ENCODE measurements at places on chromosomes 3 and 15.

- no peak for DNase-seq
These were observed 95.0 kb upstream of the HACD2 start for GRCh38 chr3:123679712-123680386.

- DNase-seq = no peak
These were observed 500.6 kb upstream of the PROK2 start for GRCh38 chr3:72285502-72285901.

DNA sequence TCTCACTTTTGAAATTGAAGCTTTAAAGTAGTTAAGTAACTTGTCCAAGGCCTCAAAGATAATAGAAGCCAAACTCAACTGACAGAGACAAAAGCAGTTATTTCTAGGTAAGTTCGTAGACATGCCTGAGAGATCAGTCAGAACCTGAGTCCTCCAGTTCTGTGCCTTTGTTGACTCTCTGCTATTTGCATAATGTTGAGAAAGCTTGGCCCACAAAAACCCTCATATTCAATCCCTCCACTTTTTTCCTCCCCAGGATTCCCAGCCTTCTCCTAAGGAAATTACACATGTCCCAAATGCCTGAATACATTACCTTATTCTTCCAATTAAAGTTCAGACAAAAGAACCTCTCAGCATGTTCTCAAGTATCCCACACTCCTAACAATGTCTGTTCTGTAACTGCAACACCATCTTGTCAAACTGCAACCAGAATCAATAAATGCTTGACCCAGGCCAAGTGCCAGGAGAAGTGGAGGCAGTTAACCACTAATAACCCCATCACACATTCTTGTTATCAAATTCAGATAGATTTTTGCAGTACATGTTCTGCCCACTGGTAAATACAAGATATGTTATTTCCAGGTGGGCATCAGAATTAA, 217.8 kb downstream of the LRRC3B start:
- no peak for DNase-seq

GRCh38 chr3:189292667-189293484, 121.1 kb downstream of the TPRG1 start:
- no peak for DNase-seq

- DNase-seq = no peak
These were observed 22.0 kb downstream of the STARD5 start for GRCh38 chr15:81301815-81302399.

GRCh38 chr3:38829404-38829803, 13.4 kb upstream of the SCN10A start:
- no peak for DNase-seq

DNA sequence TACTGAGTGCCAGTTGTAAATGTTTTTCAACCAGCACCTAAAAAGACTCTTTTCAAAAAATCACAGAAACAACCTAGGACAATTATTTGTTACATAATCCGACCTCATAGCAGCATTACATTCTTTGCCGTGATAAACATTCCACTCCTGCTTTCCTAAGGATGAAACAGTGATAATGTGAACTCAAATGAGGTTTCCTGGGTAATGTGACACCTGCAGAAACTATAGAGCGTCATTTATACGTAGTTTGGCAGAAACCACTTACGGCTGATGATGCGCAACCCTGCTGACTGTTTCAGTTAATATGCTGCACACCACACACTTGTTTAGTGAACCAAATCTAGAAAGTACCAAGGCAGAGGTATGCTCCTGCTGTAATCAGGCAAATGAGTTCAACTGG, 55.8 kb downstream of the SEMA6D start:
- DNase-seq = no peak

DNA sequence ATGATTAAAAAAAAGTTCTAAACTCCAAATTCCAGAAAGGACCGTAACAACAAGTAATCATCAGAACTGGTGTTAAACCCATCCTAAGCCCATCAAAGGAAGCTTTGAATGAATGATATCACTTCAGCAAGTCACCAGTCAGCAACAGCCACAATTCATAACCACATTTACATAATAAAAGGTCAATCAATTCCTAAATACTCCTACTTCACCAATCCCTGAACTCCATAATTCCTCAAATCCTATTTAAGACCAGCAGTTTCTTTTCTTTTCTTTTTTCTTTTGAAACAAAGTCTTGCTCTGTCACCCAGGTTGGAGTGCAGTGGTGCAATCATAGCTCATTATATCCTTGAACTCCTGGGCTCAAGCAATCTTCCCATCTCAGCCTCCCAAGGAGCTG, 40.5 kb downstream of the TTBK2 start:
- DNase-seq = no peak

DNA sequence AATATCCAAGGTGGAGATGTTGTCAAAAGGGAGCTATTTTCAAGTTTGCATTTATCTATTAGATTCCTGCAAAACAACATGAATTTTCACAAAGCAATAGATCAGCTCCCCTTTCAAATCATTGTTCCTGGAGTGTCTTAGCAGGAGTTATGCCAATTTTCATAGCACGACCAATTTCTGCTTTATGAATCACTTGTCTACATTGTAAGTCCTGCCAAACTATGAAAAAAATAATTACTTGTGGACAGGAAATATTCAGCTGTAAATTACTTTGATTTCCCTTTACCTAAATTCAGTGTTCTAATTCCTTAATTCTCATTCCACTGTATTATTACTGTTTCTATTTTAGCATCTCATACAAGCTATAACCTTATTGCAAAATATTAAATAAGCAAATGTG, 1289.6 kb downstream of the NSUN3 start:
- DNase-seq = no peak

- DNase-seq = no peak
These were observed 53.5 kb downstream of the WWTR1 start for GRCh38 chr3:149604125-149604875.

GRCh38 chr3:24521420-24522145, 26.9 kb upstream of the THRB start:
- DNase-seq = no peak

DNA sequence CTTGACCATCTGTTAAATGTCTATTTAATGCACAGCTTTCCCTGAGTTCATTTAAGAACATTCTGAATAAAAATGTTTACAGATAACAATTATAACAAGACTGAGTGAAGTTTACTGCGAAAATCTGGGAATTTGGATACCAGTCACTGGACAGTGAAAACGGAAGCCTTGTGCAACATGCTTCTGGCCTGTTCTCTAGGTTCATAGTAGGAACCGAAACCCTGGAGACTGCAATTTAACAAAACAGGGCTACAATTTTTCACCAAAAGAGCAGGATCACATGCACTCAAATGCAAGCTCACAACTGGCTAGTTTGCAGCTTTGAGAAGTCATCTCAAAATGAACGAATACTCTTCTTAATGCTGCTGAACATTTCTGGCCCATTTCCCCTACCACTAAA, 435.9 kb downstream of the NR2F2 start:
- no peak for DNase-seq

DNA sequence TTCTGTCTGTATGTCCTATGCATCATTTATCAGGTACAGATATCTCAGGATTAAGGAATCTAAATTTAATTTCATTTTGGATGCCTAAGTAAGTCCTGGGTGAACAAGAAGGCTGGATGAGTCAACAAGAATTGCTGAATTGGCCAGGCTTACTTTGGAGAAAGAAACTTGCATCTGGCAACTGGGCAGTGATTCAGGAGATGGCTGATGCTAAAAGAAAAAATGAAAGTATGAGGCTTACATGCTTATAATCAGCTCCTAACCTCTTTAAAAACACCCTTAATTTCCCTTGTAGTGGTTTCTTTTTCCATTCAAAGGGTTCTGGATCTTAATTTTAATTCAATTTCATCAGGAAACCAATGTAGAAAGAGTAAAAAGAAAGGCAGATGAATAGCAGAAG, 228.8 kb upstream of the PEX5L start:
- no peak for DNase-seq

- DNase-seq = no peak
These were observed 29.0 kb downstream of the RAB27A start for GRCh38 chr15:55260562-55261131.

DNA sequence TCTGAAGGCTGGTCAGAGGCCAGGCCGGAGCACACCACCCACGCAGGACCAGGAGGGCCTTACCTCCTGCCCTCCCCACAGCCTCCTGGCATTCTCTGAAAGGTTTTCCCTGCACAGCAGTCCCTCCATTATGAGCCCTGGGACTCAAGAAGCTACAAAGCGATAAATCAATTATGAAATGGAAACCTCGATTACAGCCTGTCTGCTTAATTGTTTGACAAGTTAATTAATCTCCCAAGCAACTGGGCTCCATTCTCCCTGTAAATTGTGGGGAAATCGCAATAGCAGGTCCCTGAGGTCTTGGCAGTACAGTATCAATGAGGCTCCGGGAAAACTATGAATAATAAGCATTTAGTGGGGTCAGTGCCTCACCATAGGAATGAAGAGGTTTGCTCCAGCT, 683.5 kb downstream of the NTRK3 start:
- no peak for DNase-seq
